ENCODE measurements at places on chromosomes 6 and 20.

DNA sequence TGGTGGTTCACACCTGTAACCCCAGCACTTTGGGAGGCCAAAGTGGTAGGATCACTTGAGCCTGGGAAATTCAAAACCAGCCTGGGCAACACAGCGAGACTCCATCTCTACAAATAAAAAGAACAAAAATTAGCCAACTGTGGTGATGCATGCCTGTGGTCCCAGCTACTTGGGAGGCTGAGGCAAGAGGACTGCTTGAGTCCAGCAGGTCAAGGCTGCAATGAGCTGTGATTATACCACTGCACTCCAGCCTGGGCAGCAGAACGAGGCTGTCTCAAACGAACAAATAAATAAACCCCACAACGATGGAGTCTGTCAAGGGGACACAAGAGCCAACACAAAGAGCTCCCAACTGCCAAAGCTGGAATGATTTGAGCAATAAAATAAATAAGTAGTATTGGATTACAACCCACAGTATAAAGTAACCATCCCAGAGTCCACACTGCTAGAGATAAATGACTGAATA is 13.5 kb downstream of the ZMYND8 start:
- no peak for DNase-seq

- no peak for DNase-seq
Observed at GRCh38 chr20:52454660-52455059, 263.1 kb upstream of the ZFP64 start.

DNA sequence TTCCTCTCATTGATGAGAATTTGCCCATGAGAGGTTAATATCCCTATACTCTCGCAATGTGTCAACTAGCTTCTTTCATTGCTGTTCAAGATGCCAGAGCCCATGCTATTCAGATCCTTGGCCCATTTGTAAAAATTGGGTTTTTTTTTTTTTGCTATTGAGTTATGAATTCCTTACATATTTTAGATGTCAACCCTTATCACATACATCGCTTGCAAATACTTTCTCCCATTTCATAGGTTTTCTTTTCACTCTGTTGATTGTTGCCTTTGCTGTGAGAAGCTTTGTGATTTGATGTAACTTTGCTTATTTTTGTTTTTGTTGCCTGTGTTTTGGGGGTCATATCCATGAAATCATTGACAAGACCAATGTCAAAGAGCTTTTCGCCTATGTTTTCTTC is 32.2 kb upstream of the IPCEF1 start:
- no peak for DNase-seq

DNA sequence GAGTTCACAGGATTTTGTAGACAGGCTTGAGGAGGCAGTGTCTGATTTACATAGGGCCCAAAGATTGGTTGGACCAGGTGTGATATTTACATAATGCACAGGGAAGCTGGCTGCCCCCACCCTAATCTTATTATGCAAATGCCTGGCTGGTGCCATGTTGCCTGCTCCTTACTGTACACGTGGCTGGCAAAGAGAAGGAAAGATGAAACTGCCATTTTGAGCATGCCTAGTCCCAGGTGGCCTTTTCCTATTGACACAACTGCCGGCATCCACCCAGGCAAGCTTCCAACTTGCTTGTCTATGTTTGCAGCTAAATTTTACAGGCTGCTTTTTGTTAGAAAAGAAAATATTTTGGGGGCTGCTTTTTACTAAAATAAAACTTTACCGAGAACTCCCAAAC is 174.6 kb downstream of the LMBRD1 start:
- DNase-seq, result no peak

GRCh38 chr6:21521276-21521675 is 72.3 kb upstream of the SOX4 start:
- no peak for DNase-seq
